ENCODE measurements at places on chromosomes 4 and X.

DNA sequence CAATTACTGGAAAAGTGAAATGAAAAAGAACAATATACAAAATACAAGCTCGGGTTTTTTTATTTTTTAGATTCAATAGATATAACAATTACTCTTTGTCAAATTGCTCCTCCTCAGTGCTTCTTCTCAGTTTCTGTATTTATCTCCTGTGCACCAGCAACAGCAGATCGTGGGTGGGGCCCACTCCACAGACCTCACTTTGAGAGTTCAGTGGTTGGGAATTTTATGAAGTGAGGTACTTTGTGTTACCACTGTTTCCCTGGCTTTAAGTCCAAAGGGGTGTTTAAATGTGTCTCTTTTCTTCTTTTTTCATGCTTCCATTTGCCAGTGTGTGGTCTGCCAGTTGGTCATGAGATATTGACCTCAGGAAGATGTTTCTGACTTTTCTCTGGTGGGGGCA, 54.4 kb downstream of the KIT start:
- no peak for DNase-seq

DNA sequence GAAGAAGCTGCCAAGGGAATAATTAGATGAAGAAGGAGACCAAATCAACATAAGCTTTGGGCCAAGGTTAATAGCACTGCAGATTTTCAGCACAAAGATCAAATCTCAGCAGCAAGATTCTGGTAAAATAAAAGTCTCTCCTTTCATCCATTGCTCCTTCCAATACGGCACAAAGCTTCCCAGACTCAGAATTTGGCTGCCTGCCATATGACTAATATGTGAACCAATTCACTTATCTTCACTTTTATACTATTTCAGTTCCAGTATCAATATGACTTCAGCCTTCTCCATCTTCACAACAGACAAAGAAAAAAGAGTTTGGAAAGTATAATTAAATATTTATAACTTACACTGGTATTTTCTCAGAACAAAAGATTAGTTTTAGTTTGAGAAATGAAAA, 978.3 kb upstream of the GRID2 start:
- DNase-seq: peak; percentile 58

DNA sequence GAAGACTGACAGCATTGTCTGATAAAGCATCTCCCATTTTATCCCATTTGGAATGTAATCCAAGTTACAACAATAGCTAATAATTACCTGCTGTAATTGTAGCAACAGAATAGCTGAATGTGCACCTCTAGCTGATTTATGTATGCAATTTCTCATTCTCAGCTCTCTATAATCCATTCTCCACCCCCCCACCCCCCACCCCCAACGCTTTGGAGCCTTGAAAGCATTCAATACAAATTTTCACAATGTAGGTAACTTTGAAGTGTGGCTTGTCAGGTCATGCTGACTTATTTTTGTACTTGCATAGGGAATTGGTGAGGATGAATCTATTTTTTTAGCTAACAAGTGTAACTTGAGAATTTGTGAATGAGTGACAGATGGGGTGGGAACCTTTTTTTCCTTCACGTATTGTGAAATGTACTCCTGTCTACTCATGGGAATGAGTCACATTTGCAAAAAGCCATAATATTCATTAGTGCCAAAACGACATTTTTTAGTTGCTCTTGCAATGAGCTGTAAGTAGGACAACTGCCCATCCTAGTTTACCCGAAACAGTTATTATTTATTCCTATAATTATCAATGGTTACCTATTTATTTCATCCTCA, 159.3 kb downstream of the PALLD start:
- DNase-seq: peak; percentile 52

DNA sequence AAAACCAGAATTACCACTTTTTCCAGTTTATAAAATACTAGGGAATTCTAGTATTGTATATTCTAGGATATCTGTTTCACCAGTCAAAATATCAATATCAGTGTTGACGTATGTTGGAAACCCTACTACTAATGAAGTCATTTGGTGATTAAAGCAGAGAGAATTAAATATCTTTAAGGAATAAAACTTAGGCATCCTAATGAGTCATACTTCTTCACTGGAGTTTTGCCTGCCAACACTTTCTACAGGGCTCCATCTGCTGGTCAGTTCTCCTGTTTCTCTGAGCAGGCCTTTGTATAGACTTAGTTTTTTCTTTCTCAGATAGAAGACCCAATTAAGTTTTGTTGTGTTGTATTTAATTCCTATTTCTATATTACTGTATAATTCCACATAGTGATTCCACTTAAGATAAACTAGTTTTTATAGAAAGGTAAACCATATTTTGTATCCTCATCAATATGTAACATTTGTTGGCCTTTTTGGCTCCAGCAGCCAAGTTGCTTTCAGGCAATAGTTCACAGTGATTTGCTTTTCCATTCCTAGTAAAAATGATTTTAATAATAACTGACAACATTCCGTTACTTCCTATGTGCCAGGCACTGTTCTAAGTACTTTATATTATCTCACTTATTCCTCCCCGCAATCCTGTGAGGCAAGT, 3.5 kb downstream of the AP1AR start:
- DNase-seq: peak; percentile 77

GRCh38 chr4:37936889-37937498, 23.2 kb upstream of the PTTG2 start:
- DNase-seq: no peak

- peak; percentile 81 for DNase-seq
Measured at GRCh38 chrX:8288590-8288989, 117.5 kb upstream of the VCX2 start.

GRCh38 chr4:187183346-187183745, 459.7 kb upstream of the FAT1 start:
- no peak for DNase-seq

DNA sequence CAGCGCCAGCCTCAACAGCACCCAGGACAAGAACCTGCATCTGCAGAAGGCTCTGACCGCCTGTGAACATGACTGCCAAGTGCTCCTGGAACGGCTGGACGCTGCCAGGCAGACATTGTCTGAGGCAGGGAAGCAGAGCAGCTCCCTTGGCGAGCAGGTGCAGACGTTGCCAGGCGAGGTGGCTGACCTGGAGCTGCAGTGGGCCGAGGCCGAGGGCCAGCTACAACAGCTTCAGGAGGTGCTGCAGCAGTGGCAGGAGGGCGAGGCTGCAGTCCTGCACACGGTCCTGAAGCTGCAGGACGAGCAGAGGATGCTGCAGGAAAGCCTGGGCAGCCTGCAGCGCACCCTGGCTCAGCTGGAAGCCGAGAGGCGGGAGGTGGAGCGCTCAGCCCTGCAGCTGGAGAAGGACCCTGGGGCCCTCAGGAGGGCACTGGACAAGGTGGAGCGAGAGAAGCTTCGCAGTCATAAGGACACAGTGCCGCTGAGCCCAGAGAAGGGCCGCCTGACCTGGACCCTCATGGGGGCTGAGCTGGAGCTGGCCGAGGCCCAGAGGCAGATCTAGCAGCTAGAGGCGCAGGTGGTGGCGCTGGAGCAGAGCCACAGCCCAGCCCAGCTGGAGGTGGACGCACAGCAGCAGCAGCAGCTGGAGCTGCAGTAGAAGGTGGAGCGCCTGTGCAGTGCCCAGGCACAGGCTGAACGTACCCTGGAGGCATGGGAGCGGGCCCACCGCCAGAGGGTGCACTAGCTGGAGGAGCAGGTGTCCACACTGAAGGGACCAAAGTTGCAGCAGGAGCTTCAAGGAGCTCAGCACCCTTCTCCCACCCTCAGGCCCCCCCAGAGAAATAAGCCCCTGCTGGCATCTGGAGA, 16.4 kb downstream of the SMIM10L2A start:
- DNase-seq: no peak

DNA sequence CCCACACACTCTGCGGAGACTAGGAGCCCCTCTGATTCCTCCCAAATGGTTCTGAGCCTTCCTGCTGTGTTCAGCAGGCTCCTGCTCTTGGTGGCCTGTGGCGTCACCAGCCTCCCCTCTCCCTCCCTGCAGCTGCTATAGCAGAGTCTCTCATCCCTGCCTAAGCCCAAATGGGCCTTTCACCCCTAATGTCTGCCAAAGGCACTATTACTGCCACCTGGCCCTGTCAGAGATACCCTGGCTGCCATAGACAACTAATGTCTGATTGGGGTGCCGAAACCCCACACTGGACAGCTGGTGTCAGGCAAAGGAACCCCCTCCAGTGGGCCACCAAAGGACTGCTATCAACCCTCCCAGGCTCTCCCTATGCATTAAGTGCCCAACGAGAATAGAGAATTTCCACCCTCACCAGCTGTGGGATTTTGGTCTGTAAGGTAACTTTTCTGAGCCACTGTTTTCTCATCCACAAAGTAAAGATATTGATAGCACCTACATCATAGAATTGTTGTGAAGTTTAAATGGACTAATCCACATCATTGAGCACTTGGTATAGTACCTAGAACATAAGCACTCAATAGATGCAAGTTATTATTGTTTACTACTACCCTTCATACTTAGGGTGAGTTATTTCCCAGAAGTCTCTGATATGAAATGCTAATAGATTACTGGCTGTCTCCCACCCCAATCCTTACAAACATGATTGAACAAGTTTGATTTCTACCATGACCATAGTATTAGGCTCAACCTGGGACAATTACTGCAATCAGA, 421.3 kb downstream of the MID1IP1 start:
- DNase-seq: no peak

DNA sequence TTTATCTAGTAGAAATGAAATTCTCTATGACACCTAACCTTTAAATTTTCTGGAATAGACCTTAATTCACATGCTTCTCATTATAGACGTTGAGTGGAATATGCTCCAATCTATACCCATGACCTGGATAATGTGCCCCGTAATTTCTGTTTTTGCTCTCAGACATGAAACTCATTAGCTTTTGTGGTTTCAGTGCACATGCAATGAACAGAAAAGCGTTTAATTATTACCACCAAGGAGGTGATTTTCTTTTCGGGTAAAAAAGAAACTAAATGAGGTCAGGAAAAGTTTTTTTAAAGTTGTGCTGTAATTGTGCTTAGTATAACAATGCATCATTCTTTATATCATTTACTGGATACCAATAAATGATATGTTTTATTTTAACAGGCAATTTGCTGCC, 1703.9 kb upstream of the TENM3 start:
- DNase-seq: no peak

Data from kidney tubule cell (primary cell).